ENCODE measurements at places on chromosomes 16 and 17.

GRCh38 chr16:48526958-48527331 lies 83.0 kb downstream of the N4BP1 start:
- no peak for DNase-seq

- no peak for DNase-seq
Measured at GRCh38 chr17:37059493-37059892, 110.7 kb downstream of the AATF start.

GRCh38 chr16:11291091-11291703 lies 10.1 kb upstream of the PRM1 start:
- DNase-seq = no peak

DNA sequence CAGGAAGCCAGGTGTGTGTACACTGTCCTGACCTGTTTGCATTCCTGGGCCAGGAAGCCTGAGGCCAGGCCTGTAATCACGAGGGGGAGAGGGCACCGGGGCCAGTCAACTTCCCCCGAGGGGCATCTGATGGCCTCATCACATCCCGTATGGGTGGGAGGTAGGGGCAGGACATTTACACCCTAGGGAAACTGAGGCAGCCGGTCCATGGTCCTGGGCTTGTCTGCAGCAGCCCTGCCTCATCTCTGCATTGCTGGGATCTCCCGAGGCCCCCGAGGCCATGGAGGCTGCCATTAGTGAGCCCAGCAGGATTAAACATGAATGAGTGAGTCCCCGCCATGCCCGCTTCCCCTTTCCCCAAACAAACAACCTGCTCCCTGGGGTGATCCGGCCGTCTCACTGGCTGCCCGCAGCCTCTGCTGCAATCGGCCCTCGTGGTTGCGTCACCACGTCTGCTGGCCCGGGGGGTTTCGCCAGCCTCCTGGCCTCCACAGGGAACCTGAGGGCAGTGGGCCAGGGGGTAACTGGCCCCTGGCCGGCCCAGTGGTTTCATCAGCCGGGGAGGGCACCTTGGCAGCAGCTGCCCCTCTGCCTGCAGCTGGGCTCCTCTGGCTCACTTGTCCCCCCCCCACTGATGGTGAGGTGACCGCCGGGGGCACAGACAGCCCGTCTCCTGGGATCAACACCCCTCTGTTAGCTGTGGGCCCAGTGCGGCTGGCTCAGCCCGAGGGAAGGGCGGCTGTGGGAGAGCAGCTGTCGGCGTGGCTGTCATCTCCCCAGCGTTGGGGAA lies 88.3 kb upstream of the GSE1 start:
- no peak for DNase-seq
